ENCODE measurements at places on chromosomes 3 and 15. TPM values are rescaled to one million over a fixed set of nuclear protein-coding genes. Genes with fewer than 3 reads are reported as not detected.

Gene EPHA3
- total RNA-seq: 22.3 TPM

Gene CHL1
- 64.8 TPM for total RNA-seq

Gene FBXW12
- total RNA-seq: not detected

Gene CDCP1
- 2.4 TPM for total RNA-seq

DNA sequence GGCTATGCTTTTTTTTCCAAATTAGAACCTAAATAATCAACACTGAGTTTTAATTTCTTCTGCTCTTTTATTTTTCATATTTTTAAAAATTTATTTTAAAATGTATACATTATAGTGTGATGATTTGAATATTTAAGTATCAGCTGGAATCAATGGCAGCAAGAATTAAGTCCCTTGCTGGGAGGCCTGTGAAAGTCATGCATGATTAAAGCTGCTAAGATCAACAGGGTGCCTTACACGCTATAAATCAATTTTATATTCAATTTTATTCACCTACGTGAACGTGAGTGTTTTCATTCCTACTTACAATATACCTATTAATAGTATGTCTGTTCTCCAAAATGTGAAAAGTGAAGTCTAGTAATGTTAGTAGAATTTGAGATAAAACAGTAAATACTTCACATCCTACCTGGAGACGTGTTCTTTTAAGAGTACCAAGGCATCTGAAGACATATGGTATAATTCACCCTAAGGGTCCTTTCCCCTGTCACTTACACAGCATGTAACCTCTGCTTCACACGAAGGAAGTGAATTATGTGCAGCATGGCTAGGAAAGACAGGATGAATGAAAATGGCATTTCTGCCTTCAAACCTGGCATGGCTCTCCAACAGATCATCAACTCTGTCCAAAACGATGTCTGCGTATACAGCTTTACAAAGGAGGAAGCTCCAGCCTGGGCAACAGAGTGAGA lies 640.4 kb upstream of the ROBO1 start:
- no peak for DNase-seq
- no peaks in the 10 kb centered on the region for H3K36me3 ChIP-seq
- no peaks in the 10 kb centered on the region for H3K4me1 ChIP-seq
- H3K27ac ChIP-seq: no peak overlapping the region
- no peak overlapping the region for H3K4me3 ChIP-seq

DNA sequence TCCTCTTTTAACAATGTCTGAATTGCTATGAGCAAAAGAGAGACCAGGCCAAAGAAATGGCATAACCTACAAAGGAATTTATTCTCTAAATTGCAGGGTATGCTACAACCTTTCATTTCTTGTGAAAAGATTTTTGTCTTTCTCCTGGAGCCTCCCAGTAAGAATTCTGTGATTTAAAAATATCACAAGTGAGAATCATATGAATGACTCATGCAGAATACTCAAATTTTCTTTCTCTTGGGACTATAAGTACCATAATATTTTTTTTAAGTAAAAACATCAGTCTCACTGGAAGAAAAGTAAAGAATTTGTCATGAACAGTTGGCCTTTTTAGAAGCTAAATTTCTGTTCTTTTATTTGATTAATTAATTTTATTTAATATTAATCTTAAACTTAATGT lies 26.3 kb downstream of the SYNPR start:
- H3K4me1 ChIP-seq: no peaks in the 10 kb centered on the region
- no peaks in the 10 kb centered on the region for H3K36me3 ChIP-seq
- no peaks in the 10 kb centered on the region for H3K27me3 ChIP-seq
- DNase-seq: no peak
- no peak overlapping the region for H3K4me3 ChIP-seq

DNA sequence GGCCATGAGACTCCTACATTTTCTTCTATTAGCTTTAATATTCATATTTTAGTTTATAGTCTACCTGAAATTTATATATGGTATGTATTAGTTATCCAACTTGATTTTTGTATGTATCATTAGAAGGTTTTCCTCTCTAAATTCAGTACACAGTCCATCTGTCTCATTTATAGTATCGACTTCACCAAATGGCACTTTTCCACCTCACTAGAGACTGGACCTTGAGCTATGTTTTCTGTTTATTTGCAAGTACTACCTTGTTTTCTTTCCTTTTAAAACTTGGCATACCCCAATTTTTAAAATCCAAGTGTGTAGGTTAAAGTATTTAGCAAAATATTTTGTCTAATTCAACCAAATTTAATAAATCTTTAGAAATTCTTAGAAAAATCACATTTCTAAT lies 1137.5 kb downstream of the NSUN3 start:
- no peaks in the 10 kb centered on the region for H3K27me3 ChIP-seq
- H3K27ac ChIP-seq: no peak overlapping the region
- no peak overlapping the region for H3K4me3 ChIP-seq
- no peaks in the 10 kb centered on the region for H3K4me1 ChIP-seq
- no peaks in the 10 kb centered on the region for H3K36me3 ChIP-seq

GRCh38 chr3:159189994-159190669 lies 388.3 kb downstream of the MFSD1 start:
- no peaks in the 10 kb centered on the region for H3K27me3 ChIP-seq
- DNase-seq: no peak
- no peak overlapping the region for H3K4me3 ChIP-seq

- no peaks in the 10 kb centered on the region for H3K4me1 ChIP-seq
- no peak for DNase-seq
- no peaks in the 10 kb centered on the region for H3K36me3 ChIP-seq
- no peaks in the 10 kb centered on the region for H3K27me3 ChIP-seq
- H3K27ac ChIP-seq: no peak overlapping the region
Observed at GRCh38 chr3:169297214-169297613, 366.3 kb downstream of the MECOM start.

DNA sequence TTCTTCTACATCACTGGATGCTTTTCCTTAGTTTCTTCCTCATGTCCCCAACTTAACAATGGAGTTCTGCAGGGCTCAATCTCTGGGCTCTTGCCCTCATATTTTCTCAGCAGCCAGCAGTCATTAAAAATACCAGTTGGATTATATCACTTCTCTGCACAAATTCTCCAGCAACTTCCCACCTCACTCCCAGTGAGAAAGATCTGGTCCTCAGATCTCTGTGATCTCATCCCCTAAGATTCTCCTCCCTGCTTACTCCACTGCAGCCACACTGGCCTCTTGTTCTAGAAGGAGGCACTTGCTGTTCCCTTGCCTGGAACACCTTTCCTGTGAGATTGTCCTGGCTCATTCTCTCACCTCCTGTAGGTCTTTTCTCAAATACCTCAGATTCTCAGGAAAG lies 6.1 kb downstream of the ERICH6 start:
- H3K27me3 ChIP-seq: no peaks in the 10 kb centered on the region
- H3K4me1 ChIP-seq: no peaks in the 10 kb centered on the region
- no peak for DNase-seq
- H3K36me3 ChIP-seq: no peaks in the 10 kb centered on the region
- no peak overlapping the region for H3K4me3 ChIP-seq

GRCh38 chr3:157087780-157088600 lies 72.0 kb downstream of the CCNL1 start:
- no peaks in the 10 kb centered on the region for H3K36me3 ChIP-seq
- DNase-seq: no peak
- H3K4me1 ChIP-seq: peaks cover 11% of the 10 kb centered on the region
- peak overlapping the region; percentile 98 for H3K27ac ChIP-seq

Data from uterus (tissue), 4 donors.